ENCODE measurements at places on chromosomes 5 and 9.
A peak's percentile ranks its signal among the peaks of the same experiment; 100 is the strongest.

DNA sequence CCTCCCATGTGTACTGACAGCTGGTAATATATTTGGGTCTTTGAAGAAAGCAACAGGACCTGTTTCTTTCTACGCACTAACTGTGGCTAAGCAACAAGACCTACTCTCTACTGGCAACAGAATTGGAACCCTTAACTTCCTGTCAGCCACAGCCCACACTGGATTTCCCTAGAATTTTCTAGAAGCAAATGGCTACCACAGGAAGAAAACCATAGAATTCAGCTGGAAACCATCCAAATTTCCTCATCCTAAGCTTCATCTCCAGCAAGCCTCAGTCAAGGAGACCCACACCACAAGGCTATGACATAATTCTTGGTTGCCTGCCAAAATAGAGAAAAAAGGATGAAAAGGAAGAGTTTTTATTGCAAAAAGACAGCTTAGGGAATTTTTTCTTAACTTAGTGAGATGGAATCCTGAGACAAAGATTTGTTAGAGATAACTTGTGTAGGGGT lies 171.8 kb upstream of the TNC start:
- peak; percentile 72 for DNase-seq

GRCh38 chr9:21964925-21965385 lies 29.2 kb downstream of the CDKN2A start:
- no peak for DNase-seq

GRCh38 chr5:125612181-125612721 lies 811.0 kb upstream of the GRAMD2B start:
- DNase-seq, result peak; percentile 40

DNA sequence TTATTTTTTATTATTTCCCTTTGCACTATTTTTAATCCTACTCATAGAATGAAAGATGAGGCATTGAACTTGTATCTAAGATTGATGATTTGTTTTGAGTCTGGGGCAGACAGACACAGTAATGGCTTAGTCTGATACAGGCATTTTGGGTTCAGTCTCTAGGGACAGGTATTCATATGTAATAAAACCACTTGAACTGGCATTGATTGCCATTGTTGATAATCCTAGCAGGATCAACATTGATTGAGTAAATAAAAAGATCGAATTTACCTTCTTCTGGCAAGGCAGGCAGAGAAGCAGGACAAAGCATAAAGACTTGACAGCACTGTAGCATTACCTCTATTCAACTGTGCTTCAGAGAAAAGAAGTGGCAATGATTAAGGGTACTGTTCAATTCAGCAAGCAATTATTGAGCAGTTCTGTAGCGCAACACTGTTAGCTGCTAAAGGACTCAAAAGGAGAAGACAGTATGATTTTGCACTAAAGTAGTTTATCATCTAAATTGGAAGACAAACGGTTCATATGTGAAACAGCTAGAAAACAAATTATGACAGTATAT lies 144.4 kb downstream of the COMMD10 start:
- no peak for DNase-seq

GRCh38 chr5:180470361-180470760 lies 23.8 kb upstream of the CNOT6 start:
- no peak for DNase-seq

DNA sequence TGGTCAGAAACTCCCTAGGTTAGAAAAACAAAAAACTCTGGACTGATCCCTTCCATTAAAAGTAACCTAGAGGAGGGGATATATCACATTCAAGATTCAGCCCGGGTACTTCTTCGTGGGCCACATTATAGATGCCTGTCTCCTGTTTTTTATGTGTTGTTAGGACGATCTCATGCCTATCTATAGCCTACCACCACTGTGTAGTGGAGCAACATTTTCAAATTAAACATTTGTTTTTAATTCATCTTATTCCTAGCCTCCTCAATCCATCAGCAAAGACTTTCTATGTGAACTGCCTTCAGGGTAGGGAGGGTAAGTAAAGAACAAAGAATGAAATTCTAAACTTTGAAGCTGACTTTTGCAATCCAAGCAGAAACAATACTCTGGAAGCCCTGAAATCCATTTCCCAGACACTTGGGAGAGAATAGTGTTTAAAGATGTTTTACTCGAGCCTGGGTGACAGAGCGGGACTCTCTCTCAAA lies 379.4 kb downstream of the ANXA1 start:
- no peak for DNase-seq

DNA sequence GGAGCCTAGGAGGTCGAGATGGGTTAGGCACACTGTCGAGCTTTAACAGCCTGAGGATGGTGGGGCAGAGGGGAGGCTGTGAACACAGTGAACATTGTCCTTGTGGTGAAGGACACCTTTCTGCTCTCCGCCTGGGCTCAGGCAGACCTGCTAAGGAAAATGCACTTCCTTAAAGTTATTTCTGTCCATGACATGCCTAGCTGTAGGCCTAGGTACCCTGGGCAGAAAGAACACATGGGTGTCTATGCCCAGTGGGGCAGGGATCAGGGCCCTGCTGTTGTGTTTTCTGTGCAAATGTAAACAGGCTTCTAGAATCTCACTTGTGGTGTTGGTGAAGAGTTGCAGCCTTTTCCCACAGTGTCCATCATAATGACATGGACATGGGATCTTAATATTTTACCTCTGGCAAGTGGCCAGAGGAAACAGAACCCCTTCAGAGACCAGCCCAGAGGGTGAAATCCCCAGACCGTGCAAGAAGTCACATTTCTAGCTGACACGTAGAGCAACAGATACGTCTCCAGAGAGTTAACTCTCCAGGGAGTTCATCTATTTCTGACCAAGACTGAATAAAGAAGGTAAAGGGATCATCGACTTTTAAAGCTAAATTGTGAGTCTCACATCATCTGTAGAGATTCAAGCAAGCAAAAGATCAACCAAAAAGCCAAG lies 79.2 kb downstream of the C9orf152 start:
- no peak for DNase-seq

GRCh38 chr5:172771439-172772111 lies 580 bp upstream of the DUSP1 start:
- peak; percentile 74 for DNase-seq

GRCh38 chr5:142684508-142685041 lies 1.3 kb downstream of the FGF1 start:
- peak; percentile 57 for DNase-seq

DNA sequence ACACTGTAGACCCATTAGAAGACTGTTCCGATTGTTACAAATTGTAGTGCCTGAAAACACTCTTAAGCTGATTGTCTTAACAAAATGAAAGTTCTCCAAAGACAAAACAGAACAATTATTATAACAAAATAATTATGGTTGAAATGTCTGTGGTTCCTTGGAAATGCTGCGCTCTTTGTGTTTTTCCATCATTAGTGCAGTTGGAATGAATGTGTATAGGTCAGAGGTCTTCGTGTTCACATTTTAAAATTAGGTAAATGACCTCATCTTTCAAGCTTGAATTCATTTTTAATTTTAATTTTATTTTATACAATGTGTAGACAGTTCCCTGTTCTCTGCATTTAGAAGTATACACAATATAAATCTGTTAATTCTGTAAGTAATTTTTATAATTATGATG lies 56.7 kb upstream of the NXNL2 start:
- no peak for DNase-seq

- no peak for DNase-seq
Measured at GRCh38 chr9:35546853-35547252, 56.9 kb downstream of the RUSC2 start.

DNA sequence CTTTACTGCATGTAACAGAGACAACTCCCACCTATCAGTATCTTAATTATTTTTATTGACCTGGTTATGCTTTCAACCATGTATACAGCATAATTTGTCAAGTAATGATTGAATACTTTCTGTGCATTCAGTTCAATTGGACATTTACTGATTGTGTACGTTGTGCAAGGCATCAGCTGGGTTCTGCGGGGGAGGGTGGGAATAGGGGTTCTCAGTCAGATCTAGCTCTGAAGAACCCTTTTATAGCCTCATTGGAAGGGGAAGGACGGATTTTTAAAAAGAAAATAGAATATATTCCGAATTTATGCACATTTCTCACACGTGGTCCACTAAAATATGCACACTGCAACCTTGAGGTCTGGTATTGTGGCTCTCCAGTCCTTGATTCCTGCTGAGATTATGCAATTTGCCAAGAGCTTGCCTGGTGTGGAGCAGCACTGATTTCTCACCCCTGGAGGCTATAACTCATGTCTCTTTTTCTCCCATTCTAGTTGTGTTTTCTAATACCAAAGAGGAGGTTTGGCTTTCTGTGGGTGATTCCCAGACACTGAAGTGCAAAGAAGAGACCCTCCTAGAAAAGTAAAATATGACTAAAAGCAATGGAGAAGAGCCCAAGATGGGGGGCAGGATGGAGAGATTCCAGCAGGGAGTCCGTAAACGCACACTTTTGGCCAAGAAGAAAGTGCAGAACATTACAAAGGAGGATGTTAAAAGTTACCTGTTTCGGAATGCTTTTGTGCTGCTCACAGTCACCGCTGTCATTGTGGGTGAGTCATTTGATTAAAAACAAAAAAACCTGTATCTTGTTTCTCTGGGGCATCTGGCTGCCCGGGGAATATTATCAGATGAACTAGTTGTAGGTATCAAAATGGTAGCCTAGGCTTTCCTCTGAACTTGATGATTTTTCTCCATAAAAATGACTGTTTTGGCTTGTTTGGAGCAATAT lies 1.7 kb downstream of the SLC1A3 start:
- no peak for DNase-seq

GRCh38 chr9:27743490-27743889 lies 170.2 kb upstream of the C9orf72 start:
- no peak for DNase-seq

DNA sequence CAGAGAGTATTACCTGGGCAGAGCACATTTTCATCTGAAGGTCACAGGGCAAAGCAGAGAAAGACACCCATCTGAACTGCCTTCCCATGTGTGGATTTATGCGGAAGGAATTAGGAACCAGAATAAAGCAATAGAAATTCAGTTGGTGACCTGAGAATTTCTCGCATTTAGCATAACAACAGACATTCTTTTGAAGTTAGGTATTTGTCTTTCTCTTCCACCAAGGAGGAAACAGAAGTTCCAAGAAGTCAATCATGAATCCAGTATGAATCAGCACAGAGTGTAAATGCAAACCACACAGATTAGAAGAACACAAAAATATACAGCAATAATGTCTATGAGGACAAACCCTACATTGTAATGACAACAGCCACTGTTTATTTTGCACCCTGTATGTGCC lies 515.2 kb upstream of the BRINP1 start:
- DNase-seq, result no peak

DNA sequence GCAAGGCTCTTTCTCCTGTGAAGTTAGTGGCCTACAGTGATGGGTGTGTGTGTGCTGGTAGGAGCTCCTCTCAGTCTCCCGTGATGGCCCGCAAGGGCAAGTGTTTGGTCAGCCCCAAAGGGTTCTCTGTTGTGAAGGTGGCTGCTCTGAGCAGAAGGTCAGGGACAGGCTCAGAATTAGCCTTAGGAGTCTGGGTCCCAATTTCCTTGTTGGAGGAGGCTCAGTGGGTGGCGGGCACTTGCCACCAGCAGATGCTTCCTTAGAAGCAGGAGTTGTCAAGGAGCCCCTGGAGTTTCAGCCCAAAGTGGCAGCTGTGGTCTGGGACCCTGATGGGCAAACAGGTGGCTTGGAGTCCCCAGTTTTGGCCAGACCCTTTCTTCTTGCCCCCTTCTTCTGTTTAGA lies 154.4 kb downstream of the MACROH2A1 start:
- no peak for DNase-seq

DNA sequence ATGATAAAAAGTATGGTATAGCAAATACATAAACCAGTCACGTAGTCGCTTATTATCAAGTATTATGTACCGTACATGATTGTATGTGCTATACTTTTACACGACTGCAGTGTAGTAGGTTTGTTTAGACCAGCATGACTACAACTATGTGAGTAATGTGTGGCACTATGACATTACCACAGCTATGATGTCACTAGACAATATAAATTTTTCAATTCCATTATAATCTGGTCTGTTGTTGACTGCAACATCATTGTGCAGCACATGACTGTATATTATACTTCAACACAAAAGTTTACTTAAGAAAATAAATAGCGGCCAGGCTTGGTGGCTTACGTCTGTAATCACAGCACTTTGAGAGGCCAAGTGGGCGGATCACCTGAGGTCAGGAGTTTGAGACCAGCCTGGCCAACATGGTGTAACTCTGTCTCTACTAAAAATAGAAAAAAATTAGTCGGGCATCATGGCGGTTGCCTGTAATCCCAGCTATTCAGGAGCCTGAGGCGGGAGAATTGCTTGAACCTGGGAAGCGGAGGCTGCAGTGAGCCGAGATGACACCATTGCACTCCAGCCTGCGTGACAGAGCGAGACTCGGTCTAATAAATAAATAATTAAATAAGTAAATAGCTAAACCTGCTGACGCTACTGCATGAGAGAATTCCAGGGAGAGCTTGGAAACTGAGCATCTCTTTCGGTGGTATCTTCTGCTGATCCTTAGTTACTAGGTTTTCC lies 24.6 kb upstream of the JADE2 start:
- no peak for DNase-seq

- DNase-seq, result no peak
Measured at GRCh38 chr9:38010918-38011704, 57.9 kb downstream of the SHB start.

DNA sequence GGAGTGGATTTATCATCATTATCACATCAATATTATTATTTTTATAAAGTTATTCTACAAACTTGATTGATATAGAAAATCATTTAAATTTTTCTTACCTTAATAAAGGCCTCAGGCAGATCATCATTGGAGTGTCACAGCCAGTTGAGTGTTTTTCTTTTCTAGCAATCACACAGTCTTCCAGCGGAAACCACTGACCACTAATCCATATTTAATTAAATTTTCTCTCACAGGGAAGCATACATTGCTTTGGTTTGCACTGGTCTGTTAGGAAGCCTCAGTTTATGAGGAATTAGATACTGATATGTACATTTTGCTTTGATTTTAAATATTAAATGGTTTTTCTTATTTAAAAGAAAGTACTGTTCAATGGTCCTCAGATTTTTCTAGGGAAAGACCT lies 6.7 kb downstream of the SPZ1 start:
- no peak for DNase-seq

DNA sequence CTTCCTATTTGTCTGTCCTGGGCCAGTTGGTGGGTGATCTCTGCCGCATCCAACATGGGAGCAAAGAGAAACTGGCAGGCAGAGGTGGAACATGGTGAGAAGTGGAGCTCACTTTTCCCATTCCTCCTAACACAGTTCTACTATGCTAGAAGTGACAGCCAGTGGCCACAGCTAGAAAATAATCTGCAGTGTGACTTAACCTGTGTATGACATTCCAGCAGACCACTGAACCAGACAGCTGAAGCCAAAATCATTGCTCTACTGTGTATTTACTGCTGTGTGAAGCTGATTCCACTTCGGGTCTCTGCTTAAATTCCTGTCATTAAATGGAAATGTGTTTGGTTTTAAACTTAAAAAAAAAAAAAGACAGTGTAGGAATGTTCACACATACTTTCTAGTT lies 523.0 kb downstream of the MTRR start:
- no peak for DNase-seq

GRCh38 chr5:149834246-149834855 lies 104.2 kb downstream of the PPARGC1B start:
- peak; percentile 87 for DNase-seq

DNA sequence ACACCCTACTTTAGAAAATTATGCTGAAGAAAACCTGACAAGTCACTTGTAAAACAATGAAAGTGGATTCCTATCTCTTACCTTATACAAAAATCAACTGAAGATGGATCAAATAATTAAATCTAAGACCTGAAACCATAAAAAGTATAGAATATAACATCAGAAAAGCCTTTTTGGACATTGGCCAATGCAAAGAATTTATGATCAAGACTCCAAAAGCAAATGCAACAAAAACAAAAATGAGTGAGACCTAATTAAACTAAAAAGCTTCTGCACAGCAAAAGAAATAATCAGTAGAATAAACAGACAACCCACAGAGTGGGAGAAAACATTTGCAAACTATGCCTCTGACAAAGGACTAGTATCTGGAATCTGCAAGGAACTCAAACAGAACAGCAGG lies 303.0 kb upstream of the CDH9 start:
- DNase-seq, result no peak
